Activated T-cell treated with anti-CD3 and anti-CD28 coated beads, Interleukin-2, amount 50 U/mL, for 4 hours (primary cell): ENCODE measurements at places on chromosomes 1 and 21.

GRCh38 chr1:8026976-8027747, 1.1 kb upstream of the ERRFI1 start:
- DNase-seq, result no peak

DNA sequence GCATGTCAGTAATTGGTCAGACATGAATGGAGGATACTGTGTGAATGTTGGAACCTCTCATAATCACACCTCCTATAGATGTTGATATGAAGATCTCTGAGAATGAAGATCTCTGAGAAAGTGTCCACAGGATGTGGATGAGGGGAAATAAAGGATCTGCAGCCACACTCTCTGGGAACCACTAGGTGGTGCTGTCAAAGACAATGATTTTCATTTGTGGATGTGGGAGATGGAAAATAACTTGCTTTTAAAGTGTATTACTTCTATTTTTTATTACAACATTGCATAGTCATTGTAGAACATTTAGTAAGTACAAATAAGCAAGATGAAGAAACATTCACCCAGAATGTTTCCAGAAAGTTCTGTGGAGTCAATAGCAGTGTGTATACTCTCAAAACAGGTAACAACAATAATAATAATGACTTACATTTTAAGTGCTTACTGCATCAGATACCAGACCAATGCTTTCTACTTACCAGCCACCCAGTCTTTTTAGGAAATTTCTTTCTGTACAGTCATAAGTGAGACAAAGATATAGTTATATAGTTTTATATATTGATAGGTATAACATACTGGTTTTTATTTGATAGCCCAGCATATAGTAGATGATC, 128.2 kb downstream of the ATG4C start:
- no peak for DNase-seq

GRCh38 chr1:241677201-241677600, 25.1 kb downstream of the WDR64 start:
- DNase-seq, result peak; percentile 8

DNA sequence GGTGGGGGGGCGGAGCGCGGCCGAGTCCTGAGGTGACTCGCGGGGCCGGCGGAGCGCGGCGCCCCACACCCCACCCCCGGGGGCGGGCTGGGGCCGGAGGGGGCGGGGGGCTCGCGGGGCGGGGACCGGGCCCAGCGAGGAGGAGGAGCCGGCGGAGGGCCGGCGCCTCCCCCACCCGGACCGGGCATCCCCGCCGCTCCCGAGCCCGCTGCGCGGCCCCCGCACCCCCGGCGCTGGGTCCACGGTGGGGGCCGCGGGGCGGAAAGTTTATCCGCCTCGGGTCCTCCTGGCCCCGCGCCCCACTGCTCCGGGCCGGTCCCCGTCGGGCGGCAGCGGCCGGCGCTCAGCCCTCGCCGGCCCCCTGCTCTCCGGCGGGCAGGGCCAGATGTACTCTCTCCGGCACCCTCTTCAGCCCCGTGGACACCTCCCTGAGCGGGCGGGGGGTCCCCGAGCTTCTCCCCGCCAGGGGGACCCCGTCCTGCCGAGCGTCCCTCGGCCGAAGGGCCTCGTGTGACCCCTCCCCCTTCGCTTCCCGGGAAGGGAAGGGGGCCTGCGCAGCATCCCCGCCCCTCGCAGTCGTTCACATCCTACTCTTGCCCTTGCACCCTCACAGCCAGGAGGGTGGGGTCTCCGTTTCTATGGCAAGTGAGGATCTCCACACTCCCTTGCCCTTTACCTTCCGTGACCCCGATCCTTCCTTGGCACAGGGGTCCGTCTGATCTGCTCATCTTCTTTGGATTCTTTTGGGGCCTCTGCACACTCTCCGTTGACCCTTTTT, 663 bp downstream of the CAMTA1 start:
- peak; percentile 25 for DNase-seq

DNA sequence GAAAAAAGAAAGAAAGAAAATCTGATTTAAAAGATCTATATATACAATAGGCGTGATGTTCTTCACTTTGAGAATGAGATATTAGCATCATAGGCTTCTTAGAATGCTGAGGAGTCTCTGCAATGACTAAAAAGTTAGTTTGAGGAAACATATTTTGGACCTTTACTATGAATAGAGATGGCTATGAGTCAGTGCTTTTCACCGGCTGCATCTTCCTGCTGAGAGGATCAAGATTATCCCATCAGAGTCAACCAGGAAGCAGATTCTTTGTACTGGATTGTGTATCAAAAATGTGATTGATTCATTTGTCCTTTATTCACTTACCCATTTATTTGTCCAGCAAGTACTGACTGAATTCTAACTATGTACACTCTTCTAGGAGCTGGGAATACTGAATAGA, 144.2 kb downstream of the KCNK2 start:
- no peak for DNase-seq

- DNase-seq, result no peak
Observed at GRCh38 chr1:158839566-158839965, 8.4 kb downstream of the MNDA start.

DNA sequence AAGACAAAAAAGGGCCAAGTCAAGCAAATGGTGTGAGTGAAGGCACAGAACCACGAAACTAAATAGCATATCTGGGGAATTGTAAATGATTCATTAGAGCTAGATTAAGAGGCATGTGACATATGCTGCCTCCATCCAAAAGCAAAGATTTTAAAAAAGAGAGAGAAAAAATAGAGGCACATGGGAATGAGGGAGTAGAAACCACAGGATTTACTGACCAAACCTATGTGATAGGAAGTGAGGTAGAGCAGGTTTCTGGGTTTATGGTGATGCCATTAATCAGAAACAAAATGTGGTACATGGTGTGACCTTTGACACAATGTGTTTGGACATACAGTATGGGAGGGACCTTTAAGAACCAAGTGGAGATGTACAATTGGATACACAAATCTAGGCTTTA, 13.6 kb downstream of the C1orf52 start:
- DNase-seq, result no peak

- no peak for DNase-seq
Observed at GRCh38 chr1:163163163-163163562, 39.6 kb downstream of the RGS5 start.

DNA sequence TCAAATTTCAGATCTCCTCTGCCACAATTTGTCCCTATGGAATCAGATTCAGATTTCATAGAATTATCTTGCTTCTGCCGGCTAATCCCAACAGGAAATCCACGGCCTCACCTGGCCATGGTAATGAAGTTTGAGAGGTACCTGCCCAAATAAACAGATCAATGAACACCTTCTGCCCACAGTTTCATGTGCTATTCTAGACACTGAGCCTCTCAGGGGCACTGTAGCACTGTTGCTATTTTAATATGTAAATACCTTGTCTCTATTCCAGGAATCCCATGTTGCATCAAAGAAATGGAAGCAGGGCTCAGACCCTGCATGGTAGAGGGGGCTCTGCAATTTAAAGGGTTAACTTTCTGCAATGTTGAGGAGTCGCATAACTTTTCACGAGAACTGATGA, 593.1 kb downstream of the PTBP2 start:
- no peak for DNase-seq

DNA sequence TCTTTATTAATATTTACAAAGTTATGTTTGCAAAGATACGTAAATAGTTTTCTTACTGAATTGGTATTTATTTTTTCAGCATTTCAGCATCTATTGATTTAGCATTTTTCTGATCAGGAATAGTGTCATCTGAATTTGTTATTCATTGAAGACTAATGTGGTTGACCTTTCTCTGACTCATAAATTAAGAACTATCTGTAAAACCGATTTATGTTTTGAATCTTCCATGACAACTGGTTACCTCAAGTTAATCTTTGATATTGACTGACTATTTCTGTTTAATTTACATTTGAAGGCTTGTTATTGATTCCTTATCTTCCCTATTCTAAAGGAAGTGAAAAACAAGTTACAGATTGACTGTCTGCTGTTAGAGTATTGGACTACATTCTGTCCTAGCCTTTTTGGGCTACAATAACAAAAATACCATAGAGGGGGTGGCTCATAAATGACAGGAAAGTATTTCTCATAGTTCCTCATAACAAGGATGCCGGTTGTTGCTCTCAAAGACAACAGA, 1131.4 kb downstream of the PLA2G4A start:
- DNase-seq, result no peak

GRCh38 chr1:185375583-185375982, 58.5 kb upstream of the IVNS1ABP start:
- DNase-seq, result no peak

- DNase-seq, result no peak
Observed at GRCh38 chr21:15850645-15851044, 120.9 kb downstream of the USP25 start.
